ENCODE measurements at places on chromosomes 3 and 15. TPM values are rescaled to one million over a fixed set of nuclear protein-coding genes. Genes with fewer than 3 reads are reported as not detected.
A peak's percentile ranks its signal among the peaks of the same experiment; 100 is the strongest.

DNA sequence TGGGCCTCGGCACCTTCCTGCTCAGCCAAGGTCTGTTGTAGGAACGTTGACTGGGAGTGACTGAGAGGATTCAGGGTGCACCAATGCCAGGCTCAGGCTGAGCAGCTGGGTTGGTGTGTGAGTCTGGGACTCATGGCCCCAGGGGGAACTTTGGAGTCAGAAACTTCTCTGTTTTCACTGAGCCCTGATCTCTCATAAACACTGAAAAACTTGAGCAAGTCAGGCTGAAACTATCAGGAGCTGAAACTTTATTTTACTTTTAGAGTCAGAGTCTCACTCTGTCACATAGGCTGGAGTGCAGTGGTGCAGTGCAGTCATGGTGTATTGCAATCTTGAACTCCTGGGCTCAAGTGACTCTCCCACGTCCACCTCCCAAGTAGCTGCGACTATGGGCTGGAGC, 3.0 kb downstream of the TRAK1 start:
- peaks cover 11% of the 10 kb centered on the region for H3K36me3 ChIP-seq
- no peaks in the 10 kb centered on the region for H3K27me3 ChIP-seq

DNA sequence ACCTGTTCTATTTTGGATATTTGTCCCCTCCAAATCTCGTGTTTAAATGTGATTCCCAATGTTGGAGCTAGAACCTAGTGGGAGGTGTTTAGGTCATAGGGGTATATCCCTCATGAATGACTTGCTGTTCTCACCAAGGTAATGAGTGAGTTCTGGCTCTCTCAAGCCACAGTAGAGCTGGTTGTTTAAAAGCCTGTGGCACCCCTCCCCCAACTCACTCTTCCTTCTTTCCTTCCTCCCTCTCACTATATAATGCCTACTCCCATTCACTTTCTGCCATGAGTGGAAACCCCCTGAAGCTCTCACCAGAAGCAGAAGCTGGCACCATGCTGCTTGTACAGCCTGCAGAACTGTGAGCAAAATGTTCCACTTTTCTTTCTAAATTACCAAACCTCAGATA, 341.1 kb downstream of the SI start:
- H3K4me1 ChIP-seq = no peaks in the 10 kb centered on the region
- no peak for DNase-seq
- H3K27ac ChIP-seq = no peak overlapping the region

GRCh38 chr3:18751514-18751913, 326.4 kb upstream of the SATB1 start:
- no peaks in the 10 kb centered on the region for H3K27me3 ChIP-seq
- no peaks in the 10 kb centered on the region for H3K4me1 ChIP-seq
- no peak for DNase-seq

DNA sequence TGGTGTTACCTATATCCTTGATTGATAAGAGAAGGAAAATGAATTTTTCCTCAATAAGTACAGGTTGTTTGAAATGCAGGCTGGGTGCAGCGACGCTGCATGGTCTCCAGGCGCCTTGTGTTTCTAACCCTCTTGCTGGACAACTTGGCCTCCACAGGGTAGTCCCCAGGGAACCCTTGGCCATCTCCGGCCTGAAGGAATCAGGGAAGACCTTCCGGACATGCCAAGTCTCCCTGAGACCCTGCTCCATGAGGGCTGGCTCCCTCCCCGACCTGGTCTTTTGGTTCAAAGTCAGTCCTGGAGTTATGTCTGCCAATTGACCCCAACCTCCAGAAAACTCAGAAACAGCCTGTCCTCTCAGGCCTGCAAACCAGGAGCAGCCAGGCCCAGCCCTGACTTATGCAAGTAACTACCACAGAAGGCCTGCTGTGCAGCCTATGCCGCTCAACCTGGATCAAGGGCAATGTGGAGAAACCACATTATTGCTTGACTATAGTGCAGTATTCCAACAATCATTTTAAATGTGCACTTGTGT, 98.3 kb downstream of the LIPC start:
- no peak for DNase-seq
- no peak overlapping the region for H3K4me3 ChIP-seq
- no peak overlapping the region for H3K27ac ChIP-seq
- H3K4me1 ChIP-seq = no peaks in the 10 kb centered on the region
- H3K27me3 ChIP-seq = peaks cover 4% of the 10 kb centered on the region

DNA sequence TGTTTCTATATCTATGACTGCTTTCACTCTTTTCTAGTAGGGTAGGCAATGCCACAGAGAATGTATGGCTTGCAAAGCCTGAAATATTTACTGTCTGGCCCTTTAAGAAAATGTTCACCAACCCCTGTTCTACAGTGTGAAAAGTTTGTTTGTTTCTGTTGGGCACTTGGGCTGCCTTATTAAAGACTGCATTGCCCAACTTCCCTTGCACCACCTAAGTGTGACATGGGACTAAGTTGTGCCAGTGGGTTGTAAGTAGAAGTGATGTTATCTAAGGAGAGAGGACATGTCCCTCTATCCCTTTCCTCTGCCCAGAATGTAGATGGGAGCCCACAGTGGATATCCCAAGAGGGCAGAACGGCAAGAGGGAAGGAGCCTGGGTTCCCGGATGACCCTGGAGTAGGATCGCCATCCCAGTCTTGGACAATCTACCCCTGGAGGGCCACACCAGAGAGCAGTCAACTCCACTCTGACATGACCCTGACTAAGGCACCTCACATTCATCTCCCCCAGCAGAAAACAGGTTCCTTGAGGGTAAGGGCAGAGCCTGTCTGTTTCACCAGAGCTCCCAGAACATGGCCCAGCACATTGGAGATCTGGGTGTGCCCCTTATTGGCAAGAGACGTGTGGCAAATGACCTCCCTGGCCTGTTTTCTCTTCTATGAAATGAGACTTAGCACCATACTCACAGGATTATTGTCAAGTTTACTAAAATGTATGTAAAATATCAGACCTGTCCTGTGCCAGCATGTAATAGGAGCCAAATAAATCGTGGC, 138.8 kb downstream of the SMAD6 start:
- peaks cover 5% of the 10 kb centered on the region for H3K36me3 ChIP-seq
- H3K4me1 ChIP-seq = peaks cover 23% of the 10 kb centered on the region
- peak overlapping the region; percentile 97 for H3K27ac ChIP-seq
- DNase-seq = no peak
- no peaks in the 10 kb centered on the region for H3K27me3 ChIP-seq
- H3K4me3 ChIP-seq = no peak overlapping the region

SLC2A2 gene
- polyA plus RNA-seq = 0.63 TPM

MYRIP gene
- 1.1 TPM for polyA plus RNA-seq

SAMD7 gene
- polyA plus RNA-seq = not detected

All from SK-N-SH (cell line).